ENCODE measurements at places on chromosomes 5 and 9.

GRCh38 chr5:76626738-76627137, 3.5 kb upstream of the F2RL2 start:
- DNase-seq: no peak

GRCh38 chr5:91076138-91076537, 307.0 kb downstream of the ARRDC3 start:
- DNase-seq: no peak

DNA sequence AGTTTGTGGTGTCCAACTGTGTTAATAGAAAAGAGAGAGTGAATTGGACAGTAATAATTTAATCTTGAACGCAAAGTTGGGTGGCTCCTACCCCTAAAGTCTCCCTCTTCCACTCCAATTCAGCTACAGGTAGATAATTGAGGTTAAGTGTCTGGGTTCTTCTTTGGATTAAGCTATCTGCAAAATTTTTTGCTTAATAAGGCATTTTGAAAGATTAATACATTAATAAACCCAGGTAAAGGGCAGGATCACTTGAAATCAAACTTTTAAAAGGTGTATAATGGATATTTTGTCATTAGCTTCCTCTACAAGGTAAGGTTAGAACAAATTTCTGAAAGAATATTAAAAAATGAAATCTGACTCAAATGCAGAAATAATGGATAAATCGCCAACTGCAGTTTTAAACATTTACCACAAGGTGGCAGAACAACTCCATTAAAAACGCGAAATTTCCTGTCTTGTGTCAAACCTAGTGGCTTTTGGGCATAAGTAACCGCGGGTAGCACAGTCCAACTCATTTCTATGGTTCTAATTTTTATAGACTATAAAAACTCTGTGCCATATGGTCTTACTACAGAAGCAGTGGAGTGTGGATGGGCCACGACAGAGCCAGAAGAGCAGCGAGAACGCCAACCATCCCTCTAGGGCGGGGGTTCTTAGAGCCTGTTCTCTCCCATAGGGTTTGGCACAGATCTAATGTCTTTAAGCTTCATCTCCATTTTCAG, 276.5 kb downstream of the ARHGEF28 start:
- DNase-seq: peak; percentile 74

DNA sequence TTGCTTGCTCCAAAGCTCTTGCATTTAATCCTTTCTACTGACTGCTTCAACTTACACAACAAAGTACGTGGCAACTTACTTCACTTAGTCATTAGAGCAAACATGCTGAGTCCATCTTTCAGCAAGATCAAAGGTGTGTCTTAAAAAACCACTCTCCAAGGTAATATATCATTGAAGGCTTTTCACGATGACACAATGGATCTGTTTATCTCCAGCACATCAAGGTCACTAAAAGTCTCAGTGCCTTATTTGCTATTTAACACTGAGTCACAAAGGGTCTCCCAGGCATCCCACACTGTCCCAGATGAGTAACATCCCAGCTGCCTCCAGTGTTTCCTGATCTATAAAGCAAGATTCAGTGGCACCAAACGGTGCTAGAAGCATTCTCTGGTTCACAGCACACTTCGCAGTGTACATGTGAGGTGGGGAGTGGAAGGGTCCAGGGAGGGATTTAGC, 3.7 kb upstream of the CLK4 start:
- peak; percentile 45 for DNase-seq

DNA sequence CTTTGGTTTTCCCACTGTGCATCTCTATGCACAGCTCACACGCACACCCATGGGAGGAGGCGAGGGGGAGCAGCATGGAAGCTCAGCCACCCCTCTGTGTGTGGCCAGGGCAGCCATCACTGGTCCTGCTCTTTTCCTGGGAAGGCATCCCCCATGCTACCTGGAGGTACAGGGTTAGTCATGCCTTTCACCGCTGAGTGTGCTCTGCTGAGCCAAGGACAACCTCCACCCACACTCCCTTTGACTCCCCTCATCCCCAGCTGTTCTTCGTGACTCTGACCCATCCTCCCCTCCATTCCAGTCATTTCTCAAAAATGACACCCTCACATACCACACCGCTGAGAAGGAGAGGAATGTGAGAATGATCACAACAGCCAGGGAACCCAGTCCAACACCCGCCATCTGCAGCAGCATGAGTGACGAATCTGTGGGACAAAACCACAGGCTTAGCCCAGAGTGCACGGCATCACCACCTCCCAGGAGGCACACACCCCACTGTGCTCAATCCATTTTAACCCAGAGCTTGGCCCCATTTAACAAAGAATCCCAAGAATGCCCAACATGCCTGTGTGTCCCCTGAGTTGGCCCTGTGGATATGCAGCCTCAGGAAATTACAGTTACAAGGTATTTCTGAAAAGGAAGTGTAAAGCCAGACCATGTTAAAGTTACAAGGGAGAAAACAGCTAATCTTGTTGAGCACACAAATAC, 133.4 kb downstream of the SUSD1 start:
- DNase-seq: peak; percentile 100
